ENCODE measurements at places on chromosomes 2 and 18. TPM values are rescaled to one million over a fixed set of nuclear protein-coding genes. Genes with fewer than 3 reads are reported as not detected.

GRCh38 chr2:76851000-76851399, 671.2 kb downstream of the LRRTM4 start:
- no peak for DNase-seq

DNA sequence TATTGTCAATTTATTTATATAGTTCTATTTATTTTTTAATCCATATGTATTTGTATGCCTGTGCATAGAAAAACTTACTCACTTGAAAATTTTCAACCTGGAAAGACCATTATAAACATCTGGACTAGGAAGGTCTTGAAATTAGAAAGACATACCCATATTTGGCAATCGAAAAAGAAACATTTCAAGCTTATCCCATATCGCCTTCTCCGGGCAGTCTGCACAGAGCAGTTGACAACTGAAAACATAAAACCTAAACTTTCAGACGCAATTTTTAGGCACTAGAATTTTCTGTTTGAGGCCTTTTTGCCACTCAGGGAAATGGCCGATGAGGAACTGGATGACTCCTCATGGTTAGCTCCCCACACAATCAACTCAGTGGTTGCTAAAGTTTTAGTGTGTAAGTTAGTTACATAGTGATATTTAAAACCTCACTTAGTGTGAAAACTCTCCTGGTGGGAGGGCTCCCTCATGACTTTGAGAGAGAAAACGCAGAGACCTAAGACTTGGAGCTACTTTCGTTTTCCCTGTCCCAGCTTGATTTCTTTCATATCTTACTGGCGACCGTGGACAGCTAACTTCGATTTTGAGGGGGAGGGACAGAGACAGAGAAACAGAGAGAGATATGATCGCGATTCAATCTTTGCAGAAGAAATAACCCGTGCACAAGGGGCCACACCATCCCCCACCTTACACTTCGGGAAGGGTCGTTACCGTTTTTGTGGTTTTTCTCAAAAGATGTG, 3.2 kb upstream of the HOXD12 start:
- DNase-seq, result no peak

- peak; percentile 84 for DNase-seq
Measured at GRCh38 chr18:68418881-68419280, 296.0 kb downstream of the TMX3 start.

DNA sequence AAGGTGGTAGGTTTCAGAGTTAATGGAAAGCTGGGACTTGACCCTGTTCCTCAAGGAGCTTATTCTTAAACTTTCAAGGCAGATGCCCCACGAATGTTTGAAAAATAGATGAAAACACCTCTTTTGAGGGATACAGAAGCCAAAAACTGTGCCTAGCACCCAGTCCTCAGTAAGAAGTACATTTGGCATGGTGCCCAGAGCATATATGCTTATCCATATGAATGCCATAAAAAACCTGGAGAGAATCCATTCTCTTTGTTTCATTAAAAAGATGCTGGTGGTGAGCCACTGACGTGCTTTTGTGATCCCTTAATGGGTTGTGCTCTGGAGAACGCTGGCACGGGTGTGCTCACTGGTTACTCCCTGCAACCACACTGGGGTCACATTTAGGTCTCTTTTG, 69.0 kb downstream of the IL1R2 start:
- no peak for DNase-seq

DNA sequence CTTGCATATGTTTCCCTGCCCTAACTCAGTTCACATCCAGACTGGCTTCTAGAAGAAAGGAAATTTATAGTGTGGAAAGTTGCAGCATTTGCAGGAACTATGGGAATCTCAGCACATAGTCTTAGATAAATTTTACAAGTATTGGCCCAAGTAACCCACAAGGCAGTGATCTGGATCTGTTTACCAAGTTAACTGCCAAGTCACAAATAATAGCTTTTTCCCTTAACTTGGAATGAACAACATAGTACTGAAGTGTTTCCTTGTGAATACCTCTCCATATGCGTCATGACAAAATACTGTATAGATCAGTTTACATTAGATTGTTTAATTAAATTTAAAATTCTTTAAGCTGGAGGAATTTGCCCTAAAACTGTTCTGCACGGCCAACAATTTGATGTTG, 255.8 kb upstream of the EPAS1 start:
- DNase-seq, result peak; percentile 16

- no peak for DNase-seq
Measured at GRCh38 chr18:41226911-41227310, 728.1 kb upstream of the PIK3C3 start.

DNA sequence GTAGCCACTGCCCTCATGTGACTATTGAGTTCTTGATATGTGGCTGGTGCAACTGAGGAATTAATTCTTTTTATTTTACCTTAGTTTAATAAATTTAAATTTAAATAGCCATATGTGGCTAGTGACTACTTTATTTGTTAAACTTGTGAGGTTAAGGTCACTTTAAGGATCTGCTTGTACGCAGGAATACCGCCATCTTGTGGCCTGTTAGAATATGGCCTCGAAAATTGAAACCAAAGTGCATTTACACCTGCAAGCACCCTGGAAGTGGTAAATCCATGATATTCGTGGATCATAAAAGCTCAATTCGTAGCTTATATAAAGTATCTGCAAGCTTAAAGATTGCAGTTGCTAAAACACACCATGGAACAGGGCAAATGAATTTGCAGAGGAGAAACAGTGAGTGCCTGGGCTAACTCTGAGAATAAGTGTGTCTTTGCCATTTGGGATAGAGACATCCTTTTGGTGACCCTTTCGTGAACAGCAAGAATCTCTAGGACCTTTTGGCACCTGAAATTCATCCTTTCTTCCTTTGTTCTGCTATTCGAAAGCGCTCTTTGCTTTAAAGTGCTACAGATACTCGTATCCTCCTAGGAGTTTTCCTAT, 59.9 kb upstream of the REG3A start:
- peak; percentile 17 for DNase-seq

DNA sequence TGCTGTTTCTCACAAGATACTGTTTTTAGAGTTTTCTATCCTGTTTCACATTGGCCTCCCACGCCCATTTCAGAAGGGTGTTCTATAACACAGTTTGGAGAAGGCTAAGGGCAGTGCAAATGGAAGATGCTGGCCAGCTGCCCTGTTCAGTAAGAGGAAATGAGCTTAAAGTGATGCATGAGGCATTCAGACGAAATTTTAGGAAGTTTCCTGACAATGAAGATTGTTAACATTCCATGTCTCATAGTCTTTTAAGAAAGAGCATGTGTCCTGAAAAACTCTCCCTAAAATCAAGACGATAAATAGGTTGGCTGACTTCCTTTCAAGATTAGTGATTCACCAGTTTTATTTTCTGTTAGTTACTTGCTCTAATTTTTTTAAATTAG, 484.2 kb upstream of the NRP2 start:
- peak; percentile 68 for DNase-seq

DNA sequence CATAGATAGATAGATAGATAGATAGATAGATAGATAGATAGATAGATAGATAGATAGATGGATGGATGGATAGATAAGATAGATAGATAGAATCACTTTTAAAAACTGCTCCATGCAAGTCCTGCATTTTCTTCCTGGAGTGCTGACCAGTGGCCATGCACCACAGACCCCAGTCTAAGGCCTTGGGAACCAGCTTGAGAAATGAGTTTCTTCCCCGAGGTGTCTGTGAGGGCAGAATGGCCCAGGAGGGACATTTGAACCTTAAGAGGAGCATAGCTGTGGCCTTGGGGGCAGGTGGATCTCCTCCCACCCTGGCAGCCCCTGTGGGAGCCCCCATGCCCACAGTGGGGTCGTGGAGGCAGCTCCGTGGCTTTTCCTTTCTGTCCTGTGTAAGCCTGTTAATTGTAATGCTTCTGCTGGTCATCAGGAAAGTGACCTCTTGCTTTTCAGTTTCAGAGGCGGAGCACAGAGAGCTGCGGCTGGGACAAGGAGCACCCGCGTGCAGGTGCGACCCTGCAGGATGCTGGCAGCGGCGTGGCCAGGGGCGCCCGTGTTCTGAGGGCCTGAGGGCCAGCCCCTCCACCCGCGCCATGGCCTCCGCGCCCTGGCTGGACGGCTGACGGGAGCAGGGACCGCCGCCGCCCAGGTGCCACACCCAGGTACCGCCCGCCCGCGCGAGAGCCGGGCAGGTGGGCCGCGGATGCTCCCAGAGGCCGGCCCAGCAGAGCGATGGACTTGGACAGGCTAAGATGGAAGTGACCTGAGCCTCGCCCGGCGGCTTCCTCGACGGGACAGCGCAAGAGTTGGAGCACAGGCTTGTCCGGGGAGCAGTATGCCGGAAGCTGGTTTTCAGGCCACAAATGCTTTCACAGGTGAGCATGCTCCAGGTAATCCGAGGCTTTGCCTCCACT, 168.6 kb downstream of the LDLRAD4 start:
- DNase-seq, result no peak

DNA sequence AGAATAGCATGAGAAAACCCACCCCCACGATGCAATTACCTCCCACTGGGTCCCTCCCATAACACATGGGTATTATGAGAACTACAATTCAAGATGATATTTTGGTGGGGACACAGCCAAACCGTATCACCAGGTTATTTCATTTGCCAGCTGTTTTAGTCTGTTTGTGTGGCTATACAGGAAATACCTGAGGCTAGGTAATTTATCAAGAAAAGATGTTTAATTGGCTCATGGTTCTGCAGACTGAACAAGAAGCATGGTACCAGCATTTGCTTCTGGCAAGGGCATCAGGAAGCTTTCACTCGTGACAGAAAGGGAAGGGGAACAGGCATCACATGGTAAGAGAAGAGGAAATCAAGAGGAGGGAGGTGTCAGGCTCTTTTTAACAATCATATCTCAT, 329.2 kb downstream of the GULP1 start:
- DNase-seq, result peak; percentile 74

DNA sequence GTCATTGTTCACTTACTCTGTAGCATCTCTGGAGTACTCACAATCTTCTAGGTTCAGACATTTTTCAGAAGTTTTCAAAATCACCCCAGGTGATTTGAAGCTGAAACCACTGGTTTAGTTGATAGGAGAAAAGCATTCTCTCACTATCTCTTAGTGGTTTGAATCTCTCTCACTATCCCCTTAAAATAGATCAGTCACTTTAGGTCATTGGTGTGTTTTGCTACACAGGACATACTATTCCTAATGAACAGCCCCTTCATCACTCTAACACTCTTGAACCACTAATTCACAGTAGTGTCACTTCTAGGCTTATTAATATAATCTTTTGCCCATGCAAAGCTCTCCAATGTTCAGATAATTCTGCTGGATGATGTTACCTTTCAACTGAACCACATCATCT, 34.5 kb downstream of the LYPD6 start:
- DNase-seq, result no peak

DNA sequence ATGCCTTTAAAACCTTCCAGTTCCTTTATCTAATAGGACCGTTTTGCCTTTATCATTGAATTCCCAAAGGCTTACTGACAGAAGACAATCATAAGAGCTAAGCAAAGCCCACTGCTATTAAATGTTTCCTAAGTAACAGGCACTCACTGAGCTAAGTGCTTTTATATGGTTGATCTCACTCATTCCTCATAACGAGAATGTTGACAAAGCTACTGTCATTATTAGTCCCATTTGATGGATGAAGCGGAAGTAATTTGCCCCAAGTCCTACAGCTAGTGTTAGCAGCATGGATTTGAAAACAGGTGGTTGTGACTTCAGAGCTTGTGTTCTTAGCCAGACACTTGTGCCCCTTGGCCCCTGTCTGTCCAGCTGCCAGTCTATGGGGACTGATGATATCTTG, 134.8 kb upstream of the SERPINE2 start:
- DNase-seq, result no peak

GRCh38 chr18:79975043-79975442, 10.6 kb downstream of the HSBP1L1 start:
- no peak for DNase-seq

DNA sequence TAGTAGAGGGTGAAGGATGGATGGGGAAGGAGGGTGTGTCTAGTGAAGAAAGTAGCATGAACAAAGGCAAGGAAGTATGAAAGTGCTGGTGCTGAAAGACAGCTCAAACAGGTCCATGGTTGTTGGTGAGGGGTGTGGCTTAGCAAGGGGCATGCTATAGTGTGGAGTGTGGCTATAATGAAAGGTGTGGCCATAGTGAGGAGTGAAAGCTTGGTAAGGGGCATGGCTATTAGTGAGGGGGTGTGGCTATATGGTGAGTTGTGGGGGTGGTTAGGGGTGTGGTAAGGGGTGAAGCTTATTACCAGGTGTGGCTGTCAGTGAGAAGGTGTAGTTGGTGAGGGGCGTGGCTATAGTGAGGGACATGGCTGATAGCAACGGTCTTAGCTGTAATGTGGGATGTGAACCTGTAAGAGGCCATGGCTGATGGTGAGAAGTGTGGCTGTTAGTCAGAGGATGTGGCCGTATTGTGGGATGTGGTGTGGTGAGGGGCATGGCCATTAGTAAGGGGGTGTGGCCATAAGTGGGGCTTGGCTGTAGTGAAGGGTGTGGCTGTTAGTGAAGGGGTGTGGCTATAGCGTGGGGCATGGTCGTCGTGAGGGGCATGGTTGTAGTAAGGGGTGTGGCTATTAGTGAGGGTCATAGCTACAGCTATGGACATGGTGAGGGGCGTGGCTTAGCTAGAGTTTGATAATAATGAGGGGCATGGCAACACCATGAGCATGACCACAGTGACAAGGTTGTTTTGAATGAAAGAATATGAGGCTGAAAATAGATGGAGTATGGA, 549.6 kb downstream of the FBXO15 start:
- no peak for DNase-seq

DNA sequence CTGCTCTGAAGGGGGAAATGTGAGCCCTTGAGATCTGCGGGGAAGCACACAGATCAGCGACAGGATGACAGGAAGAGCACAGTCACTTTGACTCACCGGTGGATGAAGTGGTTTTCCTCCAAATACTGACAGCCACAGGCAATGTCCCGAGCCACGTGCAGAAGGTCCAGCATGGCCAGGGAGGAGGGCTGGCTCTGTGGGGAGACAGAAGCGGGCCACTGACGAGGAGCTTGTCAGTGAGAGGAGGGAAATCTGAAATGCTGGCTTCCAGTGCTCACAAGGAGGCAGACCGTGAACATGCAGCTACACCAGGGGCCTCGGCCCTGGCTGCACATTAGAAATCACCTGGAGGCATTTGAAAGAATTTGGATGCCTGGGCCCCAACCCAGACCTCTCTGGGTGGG, 98.7 kb downstream of the CLIP4 start:
- DNase-seq, result no peak

DNA sequence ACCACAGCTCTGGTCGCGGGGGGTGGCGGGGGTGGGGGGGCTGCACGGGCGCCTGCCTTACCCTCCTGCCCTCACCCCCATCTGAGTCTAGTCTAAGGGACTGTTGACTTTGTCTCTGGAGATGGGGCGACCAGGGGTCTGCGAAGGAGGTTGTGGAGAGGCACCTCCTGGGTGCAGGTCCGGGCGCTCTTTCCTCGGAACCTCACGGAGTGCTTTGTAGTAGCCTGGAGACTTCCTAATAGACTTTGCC, 141.3 kb downstream of the MEIS1 start:
- DNase-seq, result no peak

GRCh38 chr18:23981369-23981980, 33.1 kb upstream of the TTC39C start:
- no peak for DNase-seq

MEMO1 gene
- 26.7 TPM for total RNA-seq

CYTIP gene
- total RNA-seq, result not detected

ASPRV1 gene
- total RNA-seq, result 0.33 TPM

TNS1 gene
- 44.4 TPM for total RNA-seq

PROC gene
- not detected for total RNA-seq

SGPP2 gene
- not detected for total RNA-seq

VWA3B gene
- 0.26 TPM for total RNA-seq
